ENCODE measurements at places on chromosomes 1 and 21.
A peak's percentile ranks its signal among the peaks of the same experiment; 100 is the strongest.

DNA sequence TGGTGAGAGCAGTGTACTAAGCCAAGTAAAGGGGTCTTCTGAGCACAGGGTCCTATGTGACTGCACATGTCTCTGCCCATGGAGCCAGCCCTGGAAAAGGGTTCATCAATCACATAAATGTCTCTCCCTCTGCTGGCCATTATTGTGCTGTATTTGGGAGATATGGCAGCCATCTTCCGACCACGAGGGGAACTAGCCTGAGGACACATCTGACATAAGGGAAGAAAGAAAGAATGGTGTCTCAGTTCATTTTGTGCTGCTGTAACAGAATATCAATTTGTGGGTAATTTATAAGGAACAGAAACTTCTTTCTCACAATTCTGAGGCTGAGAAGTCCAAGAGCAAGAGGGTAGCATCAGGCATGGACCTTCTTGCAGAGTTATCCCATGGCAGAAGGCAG is 55.1 kb upstream of the GJA5 start:
- no peak for DNase-seq

- no peak for DNase-seq
Measured at GRCh38 chr1:211472724-211473123, 19.2 kb downstream of the RD3 start.

DNA sequence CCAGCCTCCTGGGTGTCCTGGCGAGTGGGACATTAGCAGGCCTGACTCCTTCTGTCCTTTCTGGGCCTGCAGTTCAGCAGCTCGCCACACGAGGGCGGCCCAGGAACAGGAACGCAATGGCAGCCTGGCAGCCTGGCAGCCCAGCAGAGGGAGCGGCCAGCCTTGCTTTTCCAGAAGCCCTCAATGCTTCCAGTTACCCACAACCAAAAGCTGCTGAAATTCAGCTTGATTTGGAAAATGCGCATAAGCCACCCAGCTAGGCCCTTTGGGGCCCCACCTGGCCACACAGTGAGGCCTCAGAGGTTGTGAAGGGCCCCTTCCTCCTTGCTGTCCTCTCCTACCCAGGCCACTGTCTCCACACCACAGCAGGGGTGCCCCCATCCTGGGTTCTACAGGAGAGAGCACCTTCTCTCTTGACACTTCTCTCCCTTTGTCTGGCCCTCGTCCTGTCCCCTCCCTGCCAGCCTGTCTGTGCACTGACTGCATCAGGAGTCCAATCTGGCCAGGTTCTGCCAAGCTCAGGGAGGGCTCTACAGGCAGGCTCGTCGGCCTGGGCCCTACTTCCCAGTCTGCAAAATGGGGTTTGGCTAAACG is 103.4 kb upstream of the VAMP3 start:
- peak; percentile 39 for DNase-seq

GRCh38 chr1:216430744-216431143 is 7.5 kb upstream of the USH2A start:
- no peak for DNase-seq

DNA sequence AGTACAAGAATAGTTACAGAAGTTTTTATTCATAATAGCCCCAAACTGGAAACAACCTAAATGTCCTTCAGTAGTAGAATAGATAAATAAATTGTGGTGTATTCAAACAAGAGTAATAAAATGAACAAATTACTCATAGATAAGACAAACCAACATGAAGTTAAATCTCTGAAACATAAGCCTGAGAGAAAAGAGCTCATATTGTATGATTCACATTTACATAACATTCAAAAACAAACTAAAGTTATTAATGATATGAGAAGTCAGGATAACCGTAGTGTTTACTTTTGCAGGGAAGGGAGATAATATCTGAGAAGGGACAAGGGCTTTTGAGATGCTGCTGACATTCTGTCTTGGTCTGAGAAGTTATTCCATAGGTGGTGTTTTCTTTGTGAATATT is 13.5 kb downstream of the STPG1 start:
- no peak for DNase-seq

DNA sequence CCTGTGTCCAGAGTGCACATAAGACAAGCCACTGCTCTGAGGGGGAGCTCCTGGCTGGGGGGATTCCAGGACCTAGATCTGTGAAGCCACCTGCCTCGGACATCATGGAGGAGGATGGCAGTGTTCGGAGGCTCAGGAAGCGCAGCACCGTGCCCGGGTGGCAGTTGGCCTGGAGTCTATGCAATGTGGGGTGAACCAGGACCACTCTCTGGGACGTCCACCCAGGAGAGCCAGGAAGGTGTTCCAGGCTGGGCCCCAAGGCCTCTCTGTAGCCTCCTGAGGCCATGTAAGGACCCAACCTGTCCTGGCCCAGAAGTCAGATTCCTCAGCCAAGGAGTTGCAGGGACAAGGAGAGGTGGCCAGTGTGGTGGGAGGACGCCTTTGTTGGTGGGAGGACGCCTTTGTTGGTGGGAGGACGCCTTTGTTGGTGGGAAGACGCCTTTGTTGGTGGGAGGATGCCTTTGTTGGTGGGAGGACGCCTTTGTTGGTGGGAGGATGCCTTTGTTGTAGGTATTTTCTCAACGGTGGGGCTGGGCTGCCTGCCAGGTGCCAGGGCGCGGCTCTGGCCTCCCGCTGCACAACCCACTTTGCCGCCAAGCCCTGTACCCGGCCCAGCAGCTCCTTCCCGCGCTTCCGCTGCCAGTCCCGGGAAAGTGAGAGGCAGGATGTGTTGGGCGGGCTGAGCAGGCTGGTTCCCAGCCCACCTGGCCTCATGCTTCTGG is 30.6 kb upstream of the BMP8B start:
- no peak for DNase-seq

DNA sequence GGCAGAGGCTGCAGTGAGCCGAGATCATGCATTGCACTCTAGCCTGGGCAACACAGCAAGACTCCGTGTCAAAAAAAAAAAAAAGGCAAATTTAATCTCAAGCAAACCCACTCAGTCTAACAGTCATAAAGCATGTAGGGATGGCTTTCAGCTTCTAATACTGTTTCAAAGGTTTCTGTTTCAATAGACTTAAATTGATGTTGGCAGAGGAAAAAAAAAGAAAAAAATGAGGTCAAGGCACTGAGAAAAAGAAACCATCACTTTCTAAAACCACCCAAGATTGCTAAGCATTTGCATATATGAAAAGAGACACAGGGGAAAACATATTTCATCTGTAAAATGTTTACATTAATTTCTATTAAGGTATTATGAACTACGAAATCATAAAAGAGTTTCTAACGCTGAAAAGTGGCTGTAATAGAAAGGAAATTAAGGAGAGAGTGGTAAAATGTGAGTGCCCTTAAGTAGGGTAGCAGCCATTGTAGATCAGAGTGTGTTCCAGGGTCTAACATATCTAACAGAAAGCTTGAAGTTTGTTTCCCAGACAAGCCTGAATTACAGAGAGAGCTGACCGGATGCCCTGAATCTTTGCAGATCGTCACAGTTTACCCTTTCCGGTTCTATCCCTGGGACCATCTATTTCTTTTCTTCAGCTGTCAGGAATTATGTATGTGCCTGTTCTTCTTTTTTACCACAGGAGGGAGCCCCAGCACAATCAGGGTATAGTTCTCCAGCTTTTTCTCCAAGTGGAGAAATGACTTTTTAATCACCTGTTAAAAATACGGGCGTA is 70.0 kb downstream of the PLD5 start:
- DNase-seq, result no peak

GRCh38 chr1:178060789-178061556 is 32.9 kb upstream of the RASAL2 start:
- DNase-seq, result no peak

- no peak for DNase-seq
Measured at GRCh38 chr1:110424699-110425611, 17.5 kb upstream of the LAMTOR5 start.

GRCh38 chr21:15397258-15397657 is 332.5 kb upstream of the NRIP1 start:
- no peak for DNase-seq

DNA sequence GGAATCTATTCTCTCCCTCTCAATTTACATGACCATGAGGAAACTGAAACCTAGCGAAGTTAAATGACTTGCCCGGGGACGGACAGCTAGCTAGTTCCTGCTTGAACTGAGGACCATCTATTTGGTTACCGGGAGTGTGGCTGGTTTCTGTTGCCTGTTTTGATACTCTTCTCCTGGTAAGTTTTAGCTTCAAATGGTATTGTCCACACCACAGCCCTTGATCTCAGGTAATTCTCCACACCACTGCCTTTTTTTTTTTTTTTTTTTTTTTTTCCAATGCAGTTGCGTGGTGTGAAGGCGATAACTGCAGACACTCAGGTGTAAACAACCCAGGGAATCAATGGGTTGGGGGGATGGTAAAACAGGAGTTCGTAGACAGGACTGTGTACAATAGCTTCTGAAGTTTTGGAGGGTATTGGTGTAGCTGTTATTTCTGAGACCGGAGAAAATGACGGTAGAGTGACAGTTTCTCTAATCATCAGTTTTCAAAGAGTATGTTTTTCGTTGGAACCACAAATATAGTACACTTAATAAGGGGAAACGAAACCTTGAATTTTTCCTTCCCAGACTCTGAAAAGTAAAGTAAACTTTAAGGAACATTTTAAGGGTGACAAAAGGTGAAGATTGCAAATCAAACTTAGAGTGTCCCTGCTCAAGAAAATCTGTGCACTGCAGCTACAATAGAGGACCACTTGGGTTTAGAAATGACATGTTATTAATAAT is 125.3 kb upstream of the CACYBP start:
- no peak for DNase-seq

- no peak for DNase-seq
Measured at GRCh38 chr1:228207381-228207810, 448 bp upstream of the OBSCN start.

GRCh38 chr21:28256420-28256831 is 736.3 kb downstream of the LTN1 start:
- DNase-seq, result no peak

All from HS-5 (cell line).